Activated CD8-positive, alpha-beta memory T cell treated with anti-CD3 and anti-CD28 coated beads for 4 hours (primary cell): ENCODE measurements at places on chromosomes 4 and X.

- DNase-seq, result no peak
Measured at GRCh38 chr4:107125496-107125895, 89.4 kb upstream of the DKK2 start.

- no peak for DNase-seq
Measured at GRCh38 chr4:68748181-68748991, 67.4 kb upstream of the UGT2B10 start.

- DNase-seq, result no peak
Measured at GRCh38 chr4:120703908-120704307, 218.6 kb downstream of the PRDM5 start.

GRCh38 chr4:158356301-158356700, 146.0 kb downstream of the TMEM144 start:
- DNase-seq, result no peak

- no peak for DNase-seq
Measured at GRCh38 chr4:110675426-110675825, 52.5 kb upstream of the PITX2 start.

DNA sequence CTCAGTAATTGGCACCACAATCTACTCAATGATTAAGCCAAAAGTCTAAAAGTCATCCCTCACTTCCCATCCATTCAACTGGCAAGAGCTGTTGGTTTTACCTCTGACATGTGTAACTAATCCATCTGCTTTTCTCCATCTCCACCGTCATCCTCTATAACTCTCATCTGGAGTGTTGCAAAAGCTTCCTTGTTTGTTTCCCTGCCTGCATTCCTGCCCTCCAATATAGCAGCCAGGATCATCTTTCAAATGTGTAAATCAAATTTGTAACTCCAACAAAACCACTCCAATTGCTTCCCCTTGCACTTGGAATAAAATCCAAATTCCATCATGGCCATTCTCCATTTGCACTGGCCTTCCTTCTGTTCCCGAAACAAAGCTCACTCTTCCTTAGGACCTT, 4.3 kb upstream of the PLAC8 start:
- no peak for DNase-seq

- DNase-seq, result no peak
Measured at GRCh38 chr4:97432551-97432950, 710.7 kb downstream of the STPG2 start.

DNA sequence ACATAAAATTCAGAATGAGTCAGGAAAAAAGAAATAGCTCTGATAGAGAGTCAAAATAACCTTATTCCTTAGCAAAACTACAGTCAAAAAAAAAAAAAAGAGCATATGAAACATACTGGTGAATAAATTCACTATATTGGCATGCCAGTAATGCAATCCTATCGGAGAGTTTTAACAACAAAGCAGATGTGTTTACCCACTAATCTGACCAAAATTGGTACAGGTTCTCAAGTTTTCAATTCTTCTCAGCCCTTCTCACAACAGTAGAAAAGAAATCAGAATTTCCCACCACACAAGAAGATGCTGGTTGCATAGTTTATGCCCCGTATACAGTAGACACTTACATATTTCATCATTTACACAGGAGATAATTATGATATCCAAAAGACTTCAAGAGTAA, 59.4 kb downstream of the LCORL start:
- DNase-seq, result no peak

DNA sequence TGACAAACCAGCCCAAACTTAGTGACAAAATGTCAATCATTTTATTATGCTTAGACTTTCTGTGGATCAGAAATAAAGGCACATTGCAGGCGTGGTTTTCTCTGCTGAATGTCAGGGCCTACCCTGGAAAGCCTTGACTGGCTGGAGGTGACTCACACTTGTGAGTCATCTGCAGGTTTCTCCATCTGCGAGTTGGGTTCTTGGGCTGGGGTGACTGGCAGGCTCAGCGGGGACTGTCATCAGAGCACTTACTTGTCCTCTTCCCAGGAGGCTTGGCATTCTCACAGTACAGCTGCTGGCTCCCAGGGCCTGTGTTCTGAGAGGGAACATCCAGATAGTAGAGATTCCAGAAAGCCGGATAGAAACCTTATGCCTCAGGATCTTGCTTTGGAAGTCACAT, 153.8 kb upstream of the AGA start:
- DNase-seq, result no peak

- DNase-seq, result no peak
Measured at GRCh38 chr4:120754590-120754989, 167.9 kb downstream of the PRDM5 start.

DNA sequence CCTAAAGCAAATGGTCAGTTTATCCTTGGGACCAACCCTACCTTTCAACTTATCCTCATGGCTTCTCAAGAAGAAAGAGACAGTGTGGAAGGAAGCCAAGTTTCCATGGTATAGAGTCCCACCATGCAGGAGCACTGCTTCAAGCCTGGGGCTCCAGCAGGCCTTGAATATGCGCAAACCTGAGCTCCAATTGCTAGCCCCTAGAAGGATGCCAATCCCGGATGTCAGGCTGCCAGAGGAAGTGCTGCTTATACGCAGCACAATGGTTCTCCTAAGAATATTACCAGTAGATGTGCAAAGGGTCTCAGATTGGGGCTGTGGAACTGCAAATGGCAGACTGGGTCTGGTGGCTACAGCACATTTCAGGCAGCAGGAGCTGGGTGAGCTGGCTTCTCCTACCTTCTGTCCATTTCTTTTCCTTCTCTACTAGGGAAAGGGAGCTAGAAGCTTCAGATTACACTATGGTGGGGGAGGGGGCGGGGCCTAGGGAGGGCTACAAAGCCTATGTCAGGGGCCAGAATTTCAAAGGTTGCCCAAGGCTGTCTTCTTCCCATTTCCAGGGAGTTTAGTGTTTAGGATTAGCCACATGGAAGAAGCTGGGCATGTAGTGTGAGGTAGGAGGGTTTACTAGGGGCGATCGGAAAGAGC, 40.7 kb upstream of the CITED1 start:
- DNase-seq, result no peak

DNA sequence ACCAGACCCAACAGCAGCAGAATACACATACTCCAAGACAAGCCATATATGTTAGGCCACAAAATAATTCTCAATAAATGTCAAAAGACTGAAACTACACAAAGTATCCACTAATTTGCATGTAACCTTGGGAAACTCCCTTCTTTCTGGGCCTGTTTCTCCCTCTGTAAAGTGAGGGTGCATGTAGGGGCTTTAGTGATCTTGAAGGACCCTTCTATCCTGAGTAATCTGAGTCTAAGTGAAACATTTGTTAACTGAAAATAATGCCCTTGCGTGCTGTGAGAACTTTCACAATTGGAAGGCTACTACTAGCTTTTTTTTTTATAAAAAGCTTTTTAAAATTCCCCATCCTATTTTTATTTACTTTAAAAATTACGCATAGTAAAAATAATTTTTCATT, 125.2 kb downstream of the NEXMIF start:
- DNase-seq, result no peak

- no peak for DNase-seq
Measured at GRCh38 chrX:130267956-130268448, 697 bp downstream of the ZNF280C start.

DNA sequence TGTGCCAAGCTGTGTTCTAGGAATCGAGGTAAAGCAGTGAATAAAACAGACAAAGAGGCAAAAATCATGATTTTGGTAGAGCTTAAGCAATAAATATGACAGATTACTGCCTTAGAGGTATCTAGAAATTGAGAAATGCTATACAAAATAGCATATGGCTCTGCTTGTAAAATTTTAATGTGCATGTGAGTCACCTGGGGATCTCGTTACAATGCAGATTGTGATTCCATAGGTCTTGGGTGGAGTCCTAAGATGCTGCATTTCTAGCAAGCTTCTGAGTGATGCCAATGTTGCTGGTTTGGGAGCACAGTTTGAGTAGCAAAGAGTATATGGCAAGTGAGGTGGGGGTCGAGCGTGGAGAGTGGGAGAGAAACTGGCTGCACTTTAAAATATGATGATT, 697.3 kb upstream of the MAGEB2 start:
- DNase-seq, result no peak

- no peak for DNase-seq
Measured at GRCh38 chr4:180059216-180059881, 2183.9 kb upstream of the TENM3 start.

DNA sequence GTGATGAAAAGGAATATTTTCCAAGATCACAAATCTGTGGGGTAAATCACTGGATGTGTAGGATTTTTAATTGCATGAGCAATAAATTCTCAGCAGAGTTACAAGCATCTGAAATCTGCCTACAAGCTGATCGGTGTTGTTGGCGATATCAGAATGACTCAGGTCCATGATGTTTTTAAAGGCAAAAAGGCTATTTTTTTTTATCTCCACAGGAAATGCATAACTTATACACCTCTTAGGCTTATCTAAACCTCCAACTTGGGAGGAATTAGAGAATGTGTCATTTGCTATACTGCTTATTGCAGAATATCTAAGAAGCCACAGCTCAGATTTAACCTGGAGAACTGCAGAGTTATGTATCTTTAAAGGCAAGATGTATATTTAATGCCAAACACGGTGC, 61.6 kb downstream of the KIT start:
- no peak for DNase-seq

GRCh38 chrX:107542500-107542899, 85.8 kb upstream of the PRPS1 start:
- no peak for DNase-seq

DNA sequence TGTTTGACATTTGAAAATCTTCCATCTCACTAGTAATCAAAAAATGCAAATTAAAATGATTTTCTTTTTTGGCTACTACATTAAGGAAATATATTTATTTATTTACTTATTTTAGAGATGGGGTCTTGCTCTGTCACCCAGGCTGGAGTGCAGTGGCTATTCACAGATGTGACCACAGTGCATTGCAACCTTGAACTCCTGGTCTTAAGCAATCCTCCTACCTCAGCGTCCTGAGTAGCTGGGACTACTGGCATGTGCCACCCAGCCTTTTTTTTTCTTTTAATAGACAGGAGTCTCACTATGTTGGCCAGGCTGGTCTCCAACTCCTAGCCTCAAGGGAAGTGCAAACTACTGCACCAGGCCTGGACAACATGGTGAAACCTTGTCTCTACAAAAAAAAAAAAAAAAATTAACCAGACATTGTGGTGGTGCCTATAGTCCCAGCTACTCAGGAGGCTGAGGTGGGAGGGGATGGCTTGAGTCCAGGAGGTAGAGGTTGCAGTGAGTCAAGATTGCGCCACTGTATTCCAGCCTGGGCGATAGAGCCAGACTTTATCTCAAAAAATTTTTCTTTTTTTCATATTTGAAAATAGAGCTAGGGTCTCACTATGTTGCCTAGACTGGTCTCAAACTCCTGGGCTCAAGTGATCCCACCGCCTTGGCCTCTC, 4.4 kb upstream of the SMIM14 start:
- DNase-seq, result no peak

DNA sequence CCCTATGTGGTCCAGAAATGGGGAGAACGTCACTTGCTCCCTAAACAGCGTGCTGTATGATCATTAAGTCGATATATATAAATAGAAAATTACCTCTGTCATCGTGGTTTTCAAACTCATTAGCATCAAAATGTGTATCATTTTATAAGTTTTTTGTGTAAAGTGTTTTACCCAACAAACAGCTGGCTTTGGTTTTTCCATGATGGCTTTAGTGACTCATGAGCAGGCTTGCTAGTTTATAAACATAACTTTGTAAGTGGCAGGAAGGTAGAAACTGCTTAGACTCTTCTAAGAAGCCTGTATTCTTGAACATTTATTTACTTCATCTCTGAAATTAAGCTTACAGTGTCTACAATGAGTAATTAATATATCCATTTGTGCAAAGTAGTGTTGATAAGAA, 108.4 kb upstream of the DIPK2B start:
- DNase-seq, result no peak

DNA sequence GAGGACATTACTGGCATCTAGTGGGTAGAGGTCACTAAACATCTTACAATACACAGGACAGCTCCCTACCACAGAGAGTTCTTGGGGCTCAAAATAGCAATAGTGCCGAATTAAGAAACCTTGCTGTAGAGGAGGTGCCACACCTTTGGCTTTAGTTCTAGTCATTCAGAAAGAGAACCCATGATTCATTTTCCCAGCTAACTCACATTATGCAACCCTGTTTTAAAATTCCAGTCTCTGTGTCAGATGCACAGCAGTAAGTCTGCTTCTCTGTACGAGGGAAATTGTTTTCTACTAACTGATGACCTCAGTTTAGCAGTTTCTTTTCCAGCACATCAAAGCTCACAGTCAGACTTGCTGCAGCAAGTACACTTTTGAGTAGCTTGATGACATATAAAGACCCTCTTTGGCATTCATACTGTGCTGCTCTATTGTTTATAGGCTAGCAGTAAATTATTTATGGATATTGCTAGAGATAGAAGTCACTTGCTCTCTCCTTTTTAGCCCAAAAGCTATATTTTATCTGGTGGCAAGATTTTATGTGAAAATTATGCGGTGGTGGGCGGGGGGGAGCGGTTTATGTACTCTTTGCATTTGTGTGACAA, 487.8 kb upstream of the MAGEB18 start:
- DNase-seq, result no peak

DNA sequence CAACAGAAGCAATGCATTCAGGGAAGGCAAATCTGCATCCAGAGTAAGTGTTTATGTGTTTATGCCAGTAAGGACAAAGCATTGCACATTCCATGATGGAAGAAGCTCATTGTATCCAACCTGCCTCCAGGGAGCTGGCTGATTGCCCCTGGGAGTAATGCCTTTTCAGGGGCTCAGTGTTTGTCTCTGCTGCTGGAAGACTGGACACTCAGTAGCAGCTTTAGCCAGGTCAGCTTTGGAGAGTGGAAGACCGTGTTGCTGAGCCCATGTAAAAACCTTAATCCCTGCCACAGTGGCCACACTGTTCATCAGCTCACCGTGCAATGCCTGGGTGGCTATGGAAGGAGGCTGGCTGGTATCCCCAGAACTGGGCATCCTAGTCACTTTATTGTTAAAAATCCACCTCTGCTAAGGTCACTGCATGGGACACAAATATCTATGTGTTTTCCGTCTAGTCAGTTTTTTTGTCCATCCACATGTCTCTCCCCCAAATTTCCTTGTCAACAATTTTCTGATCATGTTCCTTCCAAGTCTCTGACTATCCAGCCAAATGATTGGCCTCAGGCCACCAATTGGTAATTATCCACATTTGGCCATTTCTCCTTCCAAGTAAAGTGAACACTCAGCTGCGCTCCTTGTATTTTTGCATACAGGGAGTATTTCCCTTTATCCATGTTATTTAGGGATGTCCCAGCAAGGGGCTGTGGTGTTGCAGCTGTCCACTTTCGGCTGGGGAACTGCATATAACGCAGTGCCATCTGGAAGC, 2044.5 kb upstream of the AGA start:
- no peak for DNase-seq

- DNase-seq, result no peak
Measured at GRCh38 chr4:28117084-28117682, 1256.5 kb downstream of the STIM2 start.

GRCh38 chr4:4866866-4867374, 7.5 kb downstream of the MSX1 start:
- DNase-seq, result no peak

- DNase-seq, result no peak
Measured at GRCh38 chr4:157363360-157363759, 142.8 kb downstream of the GRIA2 start.

DNA sequence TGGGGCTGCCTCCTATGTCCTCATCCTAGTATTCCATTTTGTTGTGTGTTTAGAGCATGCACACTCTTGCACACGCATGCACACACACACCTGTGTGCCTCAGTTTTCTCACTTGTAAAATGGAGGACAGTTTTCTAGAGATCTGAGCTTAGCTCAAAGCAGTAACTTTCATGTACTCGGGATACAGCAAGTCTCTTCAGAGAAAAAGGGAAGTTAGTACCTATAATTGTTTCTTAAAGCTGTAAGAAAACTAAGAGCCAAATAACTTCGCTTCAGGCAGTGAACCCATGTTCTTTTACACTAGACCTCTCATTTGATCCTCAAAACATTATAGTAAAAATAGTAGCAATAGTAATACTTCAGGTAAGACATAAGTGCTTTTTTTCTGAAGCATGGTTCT, 49.6 kb downstream of the KIT start:
- DNase-seq, result no peak
